DMS 273 treated with DMSO at 0.1 percent for 48 hours (cell line): ENCODE measurements at places on chromosomes 13 and 19.

GRCh38 chr19:45505151-45505995, 1.9 kb upstream of the VASP start:
- no peak for DNase-seq

DNA sequence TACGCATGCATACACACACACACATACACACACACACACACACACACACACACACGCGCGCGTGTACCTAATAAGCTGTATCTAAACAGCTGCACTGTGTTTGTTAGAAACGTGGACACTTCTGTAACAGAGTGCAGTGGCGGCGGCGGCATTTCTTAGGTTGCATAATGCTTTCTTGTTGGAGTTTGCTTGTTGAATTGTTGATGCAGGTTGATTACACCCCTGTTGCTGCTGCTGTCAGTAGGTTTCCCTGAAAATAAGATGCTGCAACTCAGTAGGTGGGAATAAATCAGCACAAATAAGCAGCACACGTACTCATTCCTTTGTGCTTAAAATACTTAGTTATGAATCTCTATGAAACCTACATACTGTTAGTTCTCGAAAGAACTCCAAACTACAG, 479.2 kb downstream of the LIG4 start:
- no peak for DNase-seq

DNA sequence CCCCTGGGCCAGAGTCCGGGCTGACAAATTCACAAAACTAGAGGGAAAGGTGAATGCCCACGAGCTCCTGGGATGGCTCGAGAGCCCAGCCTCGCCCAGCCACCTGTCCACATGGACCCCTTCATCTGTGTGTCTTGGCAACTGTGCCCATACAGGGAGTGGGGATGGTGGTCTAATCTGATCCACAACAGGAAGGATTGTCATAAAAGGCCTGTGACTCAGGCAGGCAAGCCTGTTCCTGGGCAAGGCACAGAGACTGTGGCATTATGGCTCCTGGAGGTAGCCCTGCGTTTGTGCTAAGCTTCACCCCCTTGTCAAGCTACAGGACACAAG, 20.0 kb downstream of the CAPS start:
- DNase-seq, result no peak

GRCh38 chr13:100315522-100315921, 226.6 kb downstream of the PCCA start:
- no peak for DNase-seq

- peak; percentile 2 for DNase-seq
Observed at GRCh38 chr13:113083402-113084061, 22.1 kb upstream of the F7 start.

DNA sequence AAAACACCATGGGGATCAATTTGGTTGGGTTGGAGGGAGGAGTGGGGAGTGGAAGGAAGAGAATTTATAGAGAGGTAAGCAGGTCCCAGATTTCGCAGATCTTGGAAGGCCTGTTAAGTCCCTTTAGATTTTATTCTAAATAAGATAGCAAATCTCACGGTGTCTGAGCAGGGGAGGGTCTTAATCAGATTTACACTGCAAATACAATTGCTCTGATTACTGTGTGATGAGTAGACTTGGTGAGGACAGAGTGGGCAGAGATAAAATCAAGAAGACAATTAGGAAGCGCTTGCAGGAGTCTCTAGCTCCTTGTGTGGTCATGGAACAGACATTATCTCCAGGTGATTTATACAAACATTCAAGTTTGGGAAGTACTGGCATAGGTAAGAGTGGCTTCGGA, 126.0 kb downstream of the GPC6 start:
- no peak for DNase-seq

GRCh38 chr13:38970380-38971051, 20.1 kb downstream of the STOML3 start:
- DNase-seq, result no peak

DNA sequence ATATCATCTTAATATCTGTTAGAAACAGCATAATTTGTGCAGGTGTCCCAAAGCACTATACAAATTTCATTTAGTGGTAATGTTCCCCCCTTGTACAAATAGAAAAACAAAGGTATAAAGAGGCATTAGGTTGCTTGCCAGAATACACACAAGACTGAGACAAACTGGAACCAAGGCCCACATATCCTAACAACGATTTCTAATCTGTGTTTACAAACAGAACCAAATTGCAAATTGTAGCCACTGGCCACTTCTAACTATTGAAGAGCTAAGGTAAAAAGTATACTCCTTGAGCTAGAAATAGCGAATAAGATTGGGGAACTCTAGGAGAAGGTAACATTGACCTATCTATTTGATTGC, 526.1 kb downstream of the KLF12 start:
- DNase-seq, result no peak

GRCh38 chr13:50518781-50519201, 324.7 kb downstream of the DLEU7 start:
- DNase-seq, result no peak

- DNase-seq, result no peak
Observed at GRCh38 chr13:25662516-25662915, 290.7 kb downstream of the ATP8A2 start.

GRCh38 chr19:17337675-17338432, 501 bp downstream of the GTPBP3 start:
- DNase-seq, result no peak

DNA sequence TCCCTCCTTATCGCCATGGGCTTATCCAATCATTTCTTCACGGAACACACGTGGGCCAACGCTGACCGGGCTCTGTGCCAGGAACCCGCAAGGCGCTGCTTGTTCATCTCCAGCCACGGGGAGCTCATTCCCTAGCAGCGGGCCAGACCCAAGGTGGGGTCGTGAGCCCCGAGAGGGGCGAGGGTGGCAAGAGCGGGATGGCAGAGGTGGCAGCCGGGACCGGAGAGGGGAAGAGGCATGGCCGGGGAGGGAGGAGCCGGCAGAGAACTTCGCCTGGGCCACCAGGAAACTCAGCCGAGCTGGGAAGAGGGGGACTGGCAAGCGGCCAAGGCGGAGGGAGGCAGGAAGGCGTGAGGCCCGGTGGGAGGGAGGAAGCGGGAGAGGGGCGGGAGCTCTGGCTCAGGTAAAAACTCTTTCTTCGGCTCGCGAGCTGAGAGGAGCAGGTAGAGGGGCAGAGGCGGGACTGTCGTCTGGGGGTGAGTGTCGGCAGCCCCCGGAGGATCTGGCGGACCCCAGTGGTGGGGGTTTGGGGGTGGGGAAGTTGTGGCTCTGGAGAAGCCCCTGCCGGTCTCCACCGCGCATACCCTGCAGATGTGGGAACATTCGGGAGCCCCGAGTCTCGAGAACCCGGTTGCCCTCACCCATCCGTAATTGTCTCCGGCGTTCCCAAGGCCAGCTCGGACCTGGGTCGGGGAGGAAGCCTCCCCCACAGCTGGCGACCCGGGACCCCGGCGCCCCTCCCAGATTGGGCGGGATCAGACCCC, at the start of gene B3GNT3:
TSS of gene B3GNT3 (plus strand) at position 408 of the 764 bp plus-strand sequence. CDS start 12,670 bp downstream, outside the sequence.
- peak; percentile 14 for DNase-seq

- DNase-seq, result no peak
Observed at GRCh38 chr13:48782429-48782840, 128.7 kb downstream of the CYSLTR2 start.

GRCh38 chr13:48112896-48113755, 18.2 kb upstream of the MED4 start:
- no peak for DNase-seq

DNA sequence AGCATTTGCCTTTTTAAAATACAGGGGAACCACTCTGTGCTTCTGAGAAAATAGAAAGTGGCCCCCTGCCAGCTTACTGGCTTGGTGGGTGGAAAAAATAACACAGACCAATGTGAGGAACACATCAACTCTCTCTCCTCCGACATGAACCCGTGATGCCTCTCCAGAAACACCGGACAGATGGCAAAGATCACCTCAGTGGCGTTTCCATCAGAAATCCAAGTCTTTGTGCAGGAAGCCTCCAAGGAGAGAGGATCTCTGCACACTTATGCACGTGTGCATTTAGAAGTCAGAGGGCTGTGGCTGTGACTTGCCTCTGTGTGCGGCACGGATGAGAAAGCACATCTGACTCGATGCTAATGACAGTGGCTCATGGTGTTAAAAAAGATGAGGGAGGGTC, 112.3 kb upstream of the KLF12 start:
- DNase-seq, result no peak

- no peak for DNase-seq
Observed at GRCh38 chr19:54523403-54523802, 20.8 kb downstream of the LAIR2 start.

DNA sequence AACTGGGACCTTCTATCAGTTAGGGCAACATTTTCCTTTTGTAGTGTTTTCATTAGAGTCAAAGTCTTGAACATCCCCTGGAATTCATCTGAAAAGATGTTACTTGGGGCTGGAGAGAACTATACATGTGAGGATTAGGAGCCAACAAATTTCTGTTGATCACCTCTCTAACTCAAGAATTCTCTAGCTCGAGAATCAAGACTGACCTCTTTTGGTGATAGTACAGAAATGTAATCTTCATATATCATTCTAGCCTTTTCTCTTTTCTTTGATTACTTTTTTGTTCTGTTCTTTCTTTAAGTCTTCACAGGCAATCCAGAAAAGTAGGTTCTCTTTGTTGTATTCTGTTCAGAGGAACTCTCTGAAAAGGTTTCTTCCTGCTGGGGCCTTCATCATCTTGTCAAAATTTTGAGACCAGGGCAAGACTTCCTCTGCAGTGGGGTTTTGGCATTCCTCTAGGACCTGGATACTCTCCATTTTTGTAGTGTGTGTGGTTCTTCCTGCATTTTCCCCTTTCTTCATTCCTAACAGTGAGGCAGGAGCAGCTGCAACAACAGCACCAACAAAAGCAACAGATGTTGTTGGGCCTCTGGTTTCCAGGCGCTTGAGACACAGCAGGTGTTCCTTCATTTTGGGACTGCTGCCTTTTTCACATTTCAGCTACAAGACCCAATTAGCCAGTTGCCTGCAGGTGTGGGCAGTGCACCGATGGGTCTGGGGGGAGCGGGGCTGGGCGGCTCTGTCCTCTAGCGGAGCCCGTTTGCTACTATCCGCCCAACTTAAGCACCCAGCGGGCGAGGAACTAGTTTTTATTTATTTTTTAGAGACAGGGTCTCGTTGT, 26.2 kb downstream of the ELF1 start:
- peak; percentile 41 for DNase-seq

DNA sequence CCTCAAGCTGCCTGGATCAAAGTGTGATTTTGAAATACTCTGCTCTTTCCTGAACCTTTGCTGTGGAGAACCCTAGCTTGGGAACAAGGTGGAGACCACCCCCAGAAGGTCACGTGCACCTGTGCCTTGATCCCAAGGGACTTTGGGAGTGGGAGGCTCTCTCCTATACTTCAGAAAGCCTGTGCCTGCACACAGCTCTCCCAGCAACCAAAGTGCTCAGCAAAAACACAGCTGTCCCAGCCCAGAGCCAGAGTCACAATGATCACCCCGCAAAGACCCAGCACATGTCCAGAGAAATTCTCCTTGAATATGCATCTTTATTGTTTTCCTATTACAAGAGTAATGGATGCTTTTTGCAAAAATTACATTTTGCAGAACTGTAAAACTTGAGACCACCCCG, 43.4 kb downstream of the TNFRSF19 start:
- DNase-seq, result no peak

DNA sequence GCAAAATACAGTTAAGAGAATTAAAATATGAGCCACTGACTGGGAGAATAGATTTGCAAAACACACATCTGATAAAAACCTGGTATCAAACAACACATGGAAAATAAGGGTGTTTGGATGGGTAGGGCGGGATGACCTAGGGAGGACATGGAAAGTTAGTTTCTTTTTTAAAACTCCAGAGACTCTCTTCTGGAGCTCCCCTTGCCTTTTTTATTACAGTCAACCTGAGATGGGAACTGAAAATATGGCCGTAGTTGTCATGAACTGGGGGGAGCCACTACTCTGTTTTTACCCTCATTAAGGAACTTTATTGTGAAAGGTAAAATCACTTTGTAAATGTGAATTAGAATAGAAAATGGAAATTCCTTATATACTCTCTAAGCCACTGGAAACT, 113.0 kb downstream of the ATP11A start:
- DNase-seq, result no peak

- DNase-seq, result no peak
Observed at GRCh38 chr13:75415694-75416093, 66.3 kb downstream of the TBC1D4 start.

- no peak for DNase-seq
Observed at GRCh38 chr13:79191501-79191900, 214.6 kb downstream of the RBM26 start.

- DNase-seq, result no peak
Observed at GRCh38 chr13:111903143-111903542, 163.8 kb upstream of the SOX1 start.

GRCh38 chr13:111902726-111903125, 164.2 kb upstream of the SOX1 start:
- no peak for DNase-seq

GRCh38 chr13:48578516-48579164, 45.8 kb upstream of the RCBTB2 start:
- DNase-seq, result no peak

GRCh38 chr13:113117335-113117872, 5.2 kb upstream of the F10 start:
- no peak for DNase-seq

DNA sequence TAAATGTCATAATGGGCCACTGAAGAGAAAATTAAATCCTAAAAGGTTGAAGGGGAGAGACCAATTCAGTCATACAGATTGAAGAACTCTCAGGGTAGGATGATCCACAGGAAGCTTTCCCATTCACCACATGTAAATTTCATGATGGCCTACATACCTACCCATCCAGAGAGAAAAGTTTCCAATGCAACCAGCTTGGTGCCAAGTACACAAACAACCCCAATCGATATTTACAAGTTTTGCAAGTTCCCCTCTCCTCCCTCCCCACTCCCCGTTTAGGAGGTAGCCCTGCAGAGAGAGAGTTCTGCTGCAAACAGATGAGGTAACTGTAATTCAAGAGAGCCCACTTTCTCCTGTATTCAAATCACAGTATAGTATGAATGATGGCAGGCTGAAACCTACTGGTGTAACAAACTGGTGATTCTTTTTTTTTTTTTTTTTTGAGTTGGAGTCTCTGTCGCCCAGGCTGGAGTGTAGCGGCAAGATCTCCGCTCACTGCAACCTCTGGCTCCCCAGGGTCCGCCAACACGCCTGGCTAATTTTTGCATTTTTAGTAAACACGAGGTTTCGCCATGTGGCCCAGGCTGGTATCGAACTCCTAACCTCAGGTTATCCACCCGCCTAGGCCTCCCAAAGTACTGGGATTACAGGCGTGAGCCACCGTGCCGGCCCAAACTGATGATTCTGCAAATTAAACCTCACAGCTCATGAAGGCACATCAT, 14.4 kb downstream of the FOXO1 start:
- no peak for DNase-seq

DNA sequence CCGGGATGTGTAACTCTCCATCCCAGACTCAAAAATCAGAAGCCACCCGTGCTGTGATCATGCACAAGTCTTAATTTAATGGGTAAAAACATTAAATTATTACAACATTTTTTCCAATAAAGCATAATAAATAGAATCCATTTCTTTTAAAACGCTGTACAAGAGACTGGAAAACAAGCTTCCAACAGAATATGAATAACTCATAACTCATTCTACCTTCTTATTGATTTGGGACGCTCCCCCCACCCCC, 523 bp upstream of the KRI1 start:
- no peak for DNase-seq
